Calu3 (cell line): ENCODE measurements at places on chromosomes 7 and 10.

GRCh38 chr10:117757086-117757720 is 214.7 kb downstream of the EMX2 start:
- no peak for DNase-seq

DNA sequence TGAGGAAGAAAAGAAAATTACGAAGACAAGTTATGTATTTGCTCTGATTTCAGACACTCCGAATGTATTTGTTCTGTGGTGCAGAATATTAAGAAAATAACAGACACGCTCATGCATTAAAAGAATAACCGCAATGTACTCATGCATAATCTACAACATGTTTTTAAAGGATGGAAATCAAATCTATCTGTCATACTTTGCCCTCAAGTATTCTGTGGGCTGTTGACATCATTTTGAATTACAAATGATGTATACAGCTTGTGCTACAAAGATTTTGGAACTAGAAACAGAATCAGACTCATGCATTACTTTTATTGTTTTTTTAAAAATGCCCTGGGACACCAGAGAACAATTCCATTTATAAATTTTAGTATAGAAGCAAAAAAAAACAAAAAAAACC is 69.9 kb downstream of the APBB1IP start:
- no peak for DNase-seq

DNA sequence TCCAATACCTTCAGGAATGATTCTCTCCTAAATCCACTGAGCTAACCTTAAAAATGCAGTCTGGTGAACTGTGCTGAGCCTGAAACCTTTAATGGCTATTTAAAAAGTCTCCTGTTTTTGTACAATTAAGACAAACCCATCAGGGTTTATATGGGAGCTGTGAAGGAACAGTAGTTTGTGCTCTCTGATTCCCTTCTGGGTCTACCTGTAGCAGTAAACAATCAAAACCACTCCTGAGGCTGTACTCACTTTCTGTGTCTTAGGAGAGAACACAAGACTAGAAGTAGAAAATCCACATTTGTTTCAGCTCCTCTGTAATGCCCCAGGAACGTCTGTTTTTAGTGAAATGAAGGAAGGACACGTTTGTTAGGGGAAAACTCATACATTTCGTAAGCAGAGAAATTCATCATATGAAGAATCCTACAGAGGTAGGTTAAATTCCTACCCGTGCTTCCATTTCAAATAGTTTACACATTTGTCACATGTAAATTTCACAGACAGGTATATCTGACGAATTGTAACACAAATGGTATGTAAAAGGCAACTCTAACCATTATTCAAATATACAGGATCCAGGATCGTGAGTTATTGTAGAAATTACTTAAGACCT is 2.6 kb downstream of the CUX1 start:
- no peak for DNase-seq

DNA sequence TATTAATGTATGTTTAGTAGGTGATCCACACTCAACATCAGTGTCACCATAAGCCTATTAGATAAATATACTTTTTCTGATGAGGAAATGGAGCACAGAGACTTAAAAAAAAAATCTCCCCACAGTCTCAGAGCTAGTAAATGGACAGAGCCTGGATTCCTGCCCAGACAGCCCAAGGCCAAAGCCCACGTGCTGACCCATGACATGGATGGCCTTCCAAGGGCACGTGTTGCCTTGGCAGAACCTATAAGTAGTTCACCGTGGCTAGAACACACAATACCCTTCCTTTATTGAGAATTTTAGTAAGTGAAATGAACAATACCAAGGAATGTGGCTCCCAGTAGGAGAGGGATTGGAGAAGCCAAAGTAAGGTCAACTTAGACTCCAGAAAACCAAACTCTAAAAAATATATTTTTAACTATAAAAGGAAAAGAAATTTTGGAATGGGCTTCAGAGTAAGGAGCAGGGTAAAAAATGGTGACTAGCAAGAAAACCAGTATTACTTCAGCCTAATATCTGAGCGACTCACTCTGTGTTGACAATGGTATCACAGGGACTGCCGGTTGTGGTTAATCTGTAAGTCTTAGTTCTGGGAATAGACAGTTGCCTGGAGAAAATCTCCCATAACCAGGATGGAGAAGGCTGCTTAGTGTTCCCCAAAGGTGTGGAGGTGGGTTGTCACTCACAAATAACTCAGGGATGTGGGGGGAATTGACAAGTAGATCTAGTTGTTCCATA is 223.0 kb downstream of the SORCS1 start:
- DNase-seq = no peak

DNA sequence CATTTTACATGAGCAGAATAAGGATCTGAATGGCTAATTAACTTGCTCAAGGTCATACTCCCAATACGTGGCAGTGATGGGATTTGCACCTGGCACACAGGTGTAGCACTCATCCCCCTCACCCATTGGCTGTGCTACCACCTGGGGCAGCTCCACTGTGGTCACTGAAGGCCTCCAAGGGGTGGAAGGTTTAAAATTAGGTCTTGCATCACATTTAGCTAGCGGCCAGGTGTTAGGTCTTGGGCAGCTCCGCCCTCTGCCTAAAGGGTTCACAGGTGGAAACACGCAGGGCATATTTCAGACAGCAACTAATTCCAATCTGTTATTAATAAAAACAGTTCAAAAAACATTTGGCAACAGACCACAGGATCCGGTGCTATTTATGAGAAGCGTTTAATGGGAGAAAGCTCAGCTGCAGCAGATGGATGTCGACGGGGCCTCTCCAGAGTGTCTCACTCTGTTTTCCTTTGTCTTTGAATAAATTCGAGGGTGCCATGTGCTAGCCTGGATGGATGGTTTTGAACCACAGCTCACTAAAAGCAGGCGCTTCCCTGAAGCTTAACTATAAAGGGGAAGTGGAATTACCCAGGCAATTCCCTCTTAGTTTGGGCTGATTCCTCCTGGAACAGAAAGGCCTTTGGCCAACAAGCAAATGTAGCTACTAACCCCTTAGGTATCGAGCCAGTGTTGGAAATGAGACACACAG is 1017.6 kb downstream of the TYW1 start:
- DNase-seq = no peak

GRCh38 chr10:14405076-14406065 is 74.6 kb upstream of the FRMD4A start:
- DNase-seq = no peak

GRCh38 chr7:131105799-131106680 is 221.6 kb upstream of the MKLN1 start:
- DNase-seq = peak; percentile 75

- DNase-seq = no peak
These were observed 1.0 kb upstream of the CHST15 start for GRCh38 chr10:124094419-124094785.

DNA sequence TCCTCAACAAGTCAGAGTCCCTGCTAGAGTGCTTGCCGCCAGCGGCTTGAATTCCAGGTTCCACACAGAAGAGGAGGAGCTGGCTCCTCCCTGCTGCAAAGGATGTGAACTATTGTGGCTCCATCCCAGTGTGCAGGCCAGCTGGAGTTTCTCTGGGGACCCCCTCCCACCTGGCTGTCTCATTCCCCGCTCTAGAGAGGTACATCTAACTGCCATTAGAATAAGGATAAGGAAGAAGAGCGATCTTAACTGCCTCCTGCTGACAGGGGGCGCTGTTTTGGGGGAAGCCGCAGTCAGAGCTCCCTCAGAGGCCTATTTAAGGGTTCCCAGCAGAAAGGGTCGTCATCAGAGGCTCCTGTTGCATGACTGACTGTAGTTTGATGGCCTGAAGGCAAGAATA is 40.8 kb upstream of the HECW1 start:
- peak; percentile 17 for DNase-seq
